ENCODE measurements at places on chromosomes 11 and 22.

DNA sequence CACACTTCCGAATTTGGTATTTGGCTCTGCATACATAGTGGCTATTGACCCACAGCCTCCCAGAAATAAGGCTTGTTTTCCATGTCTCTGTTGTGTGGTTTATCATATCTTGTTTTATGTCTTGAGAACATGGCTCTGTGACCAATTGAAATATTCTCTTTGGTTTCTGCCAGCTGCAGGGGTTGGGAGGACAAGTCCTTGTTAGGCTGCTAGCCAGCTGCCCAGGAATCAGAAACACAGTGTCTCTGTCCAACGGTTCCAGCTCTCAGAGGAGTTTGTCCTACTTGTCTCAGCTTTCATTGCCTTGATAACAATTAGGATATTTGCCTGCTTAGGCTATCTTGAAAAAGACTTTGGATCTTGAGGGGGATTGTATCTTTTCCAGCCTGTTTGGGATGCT lies 6.0 kb upstream of the SLC7A4 start:
- no peak for DNase-seq

GRCh38 chr22:49179886-49180682 lies 647.6 kb downstream of the BRD1 start:
- DNase-seq, result no peak

GRCh38 chr11:11387207-11387606 lies 34.2 kb upstream of the CSNK2A3 start:
- no peak for DNase-seq

DNA sequence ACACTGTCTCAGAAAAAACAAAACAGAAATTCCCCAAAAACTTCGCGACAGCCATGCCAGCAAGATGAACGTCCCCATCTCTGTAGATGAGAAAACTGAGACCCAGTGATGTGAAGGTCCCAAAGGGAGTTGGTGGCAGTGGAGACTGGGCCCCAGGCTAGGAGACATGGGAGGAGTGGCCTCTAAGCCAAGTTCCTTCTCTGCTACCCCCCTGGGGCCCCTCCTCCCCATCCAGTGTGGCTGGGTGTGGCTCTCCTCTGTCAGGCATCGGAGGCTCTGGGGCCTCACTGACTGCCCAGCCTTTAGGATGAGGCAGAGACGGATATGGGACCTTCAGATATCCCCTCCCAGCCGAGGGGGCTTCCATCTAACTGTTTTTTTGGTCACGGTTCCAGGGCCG lies 9.8 kb downstream of the RELT start:
- DNase-seq, result no peak

- no peak for DNase-seq
Observed at GRCh38 chr11:105589346-105589745, 20.5 kb upstream of the GRIA4 start.

DNA sequence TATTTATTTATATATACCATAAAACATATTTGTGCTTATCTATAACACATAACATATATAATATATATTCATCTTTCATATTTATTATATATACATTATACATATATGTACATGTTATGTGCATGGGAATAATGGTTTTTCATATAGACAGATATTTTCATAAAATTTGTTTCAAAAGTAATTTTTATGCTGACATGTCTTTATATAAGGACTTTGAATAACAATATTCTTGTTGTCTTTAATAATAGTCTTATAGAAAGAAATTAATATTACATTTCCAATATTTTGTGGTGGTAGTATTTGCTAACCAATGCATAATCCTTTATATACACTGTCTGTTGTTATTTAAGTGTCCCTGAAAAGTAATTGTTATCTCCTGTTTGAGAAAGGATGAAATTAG lies 49.6 kb downstream of the GRM5 start:
- no peak for DNase-seq

DNA sequence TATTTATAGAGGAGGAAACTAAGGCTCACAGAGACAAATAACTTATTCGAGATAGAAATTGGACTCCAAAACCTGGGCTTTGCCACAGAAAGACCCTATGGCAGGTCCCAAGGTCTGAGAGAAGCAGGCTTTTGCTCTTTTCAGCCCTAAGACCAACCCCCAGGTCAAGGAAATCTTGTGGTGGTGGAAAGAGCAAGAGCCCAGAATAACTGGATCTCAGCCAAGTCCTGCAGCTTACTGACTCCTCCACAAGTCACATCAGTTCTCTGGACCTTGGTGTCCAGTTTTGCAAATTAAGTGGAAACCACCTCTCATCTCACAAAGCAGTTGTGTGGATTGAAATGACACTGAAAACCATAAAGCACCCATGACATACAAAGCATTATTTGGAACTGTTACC lies 122.2 kb downstream of the C11orf58 start:
- DNase-seq, result no peak

- DNase-seq, result no peak
Observed at GRCh38 chr11:114031967-114032320, 27.6 kb upstream of the ZBTB16 start.

DNA sequence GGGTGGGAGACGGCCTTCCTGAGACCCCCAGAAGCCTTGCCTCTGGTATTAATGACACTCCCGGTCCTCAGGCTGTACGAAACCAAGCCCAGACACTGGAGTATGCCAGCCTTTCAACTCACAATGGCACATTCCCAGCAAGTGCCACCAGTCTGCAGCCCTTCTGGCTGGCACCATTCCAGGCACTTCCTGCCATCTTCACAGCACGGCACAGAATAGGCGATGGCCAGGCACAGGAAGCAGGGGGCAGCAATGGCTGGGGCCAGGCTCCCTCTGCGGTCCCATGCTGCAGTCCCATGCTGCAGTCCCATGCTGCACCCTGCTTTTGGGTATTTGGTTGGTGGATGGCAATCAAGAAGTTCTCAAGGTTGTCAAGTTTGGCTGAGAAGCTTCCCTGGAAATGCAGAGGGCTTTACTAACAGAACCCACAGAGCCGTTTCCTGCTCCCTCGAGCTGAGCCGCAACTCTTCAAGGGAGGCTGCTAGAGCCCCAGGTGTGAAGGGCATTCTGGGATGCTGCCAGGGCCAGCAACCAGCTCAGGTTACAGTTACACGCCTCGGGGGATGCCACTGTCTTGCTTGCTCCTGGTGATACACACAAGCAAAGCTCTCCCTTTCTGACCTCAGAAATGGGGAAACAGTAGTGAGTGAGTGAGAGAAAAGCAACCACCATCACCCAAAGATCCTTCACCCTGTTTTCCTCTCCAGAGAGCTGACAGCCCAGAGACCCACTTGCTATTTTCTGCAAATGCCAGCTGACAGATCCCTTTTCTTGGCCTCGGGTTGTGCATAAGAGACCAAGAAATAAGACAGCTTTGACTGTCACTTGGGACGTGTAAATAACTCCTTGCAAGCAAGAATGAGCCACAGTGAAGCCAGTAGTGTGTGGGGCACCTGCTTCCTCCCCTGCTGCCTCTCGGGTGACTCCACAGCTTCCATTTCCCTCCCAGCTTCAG lies 23.9 kb downstream of the LRFN4 start:
- DNase-seq, result peak; percentile 45

- no peak for DNase-seq
Observed at GRCh38 chr22:26431261-26431995, 2.4 kb downstream of the ASPHD2 start.

GRCh38 chr11:84145616-84146185 lies 859.5 kb upstream of the CCDC90B start:
- no peak for DNase-seq

DNA sequence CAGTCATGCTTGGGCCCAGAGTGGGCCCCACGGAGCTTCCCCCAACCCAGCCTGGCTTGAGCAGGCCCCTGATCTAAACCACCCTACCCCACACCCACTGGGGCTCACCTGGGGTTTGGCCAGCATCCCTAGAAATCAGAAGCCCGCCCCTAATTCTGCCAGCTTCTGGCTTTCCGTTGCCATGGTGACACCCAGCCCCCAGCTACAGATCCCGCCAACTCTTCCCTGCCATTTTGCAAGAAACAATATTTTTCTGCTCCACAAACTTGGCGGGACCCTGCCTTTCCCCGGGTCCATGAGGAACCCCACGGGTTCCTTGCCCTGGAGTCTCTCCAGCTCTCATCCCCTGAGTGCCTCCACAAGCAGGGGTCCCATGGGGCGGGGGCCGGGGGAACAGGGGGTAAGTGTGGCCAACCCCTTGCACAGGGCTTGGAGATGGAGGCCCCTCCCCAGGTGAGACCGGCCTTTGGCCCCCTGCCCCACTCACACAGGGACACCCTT lies 90.0 kb downstream of the CDKN1C start:
- no peak for DNase-seq

DNA sequence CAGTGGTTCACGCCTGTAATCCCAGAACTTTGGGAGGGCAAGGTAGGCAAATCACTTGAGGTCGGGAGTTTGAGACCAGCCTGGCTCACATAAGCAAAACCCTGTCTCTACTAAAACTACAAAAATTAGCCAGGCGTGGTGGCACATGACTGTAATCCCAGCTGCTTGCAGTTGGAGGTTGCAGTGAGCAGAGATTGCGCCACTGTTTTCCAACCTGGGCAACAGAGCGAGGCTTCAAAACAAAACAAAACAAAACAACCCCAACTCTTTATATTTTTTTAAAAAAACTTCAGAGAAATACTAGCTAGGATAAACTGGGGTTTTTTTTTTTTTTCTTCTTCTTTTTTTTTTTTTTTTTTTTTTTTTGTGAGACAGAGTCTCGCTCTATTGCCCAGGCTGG lies 31.8 kb upstream of the RAPSN start:
- no peak for DNase-seq

DNA sequence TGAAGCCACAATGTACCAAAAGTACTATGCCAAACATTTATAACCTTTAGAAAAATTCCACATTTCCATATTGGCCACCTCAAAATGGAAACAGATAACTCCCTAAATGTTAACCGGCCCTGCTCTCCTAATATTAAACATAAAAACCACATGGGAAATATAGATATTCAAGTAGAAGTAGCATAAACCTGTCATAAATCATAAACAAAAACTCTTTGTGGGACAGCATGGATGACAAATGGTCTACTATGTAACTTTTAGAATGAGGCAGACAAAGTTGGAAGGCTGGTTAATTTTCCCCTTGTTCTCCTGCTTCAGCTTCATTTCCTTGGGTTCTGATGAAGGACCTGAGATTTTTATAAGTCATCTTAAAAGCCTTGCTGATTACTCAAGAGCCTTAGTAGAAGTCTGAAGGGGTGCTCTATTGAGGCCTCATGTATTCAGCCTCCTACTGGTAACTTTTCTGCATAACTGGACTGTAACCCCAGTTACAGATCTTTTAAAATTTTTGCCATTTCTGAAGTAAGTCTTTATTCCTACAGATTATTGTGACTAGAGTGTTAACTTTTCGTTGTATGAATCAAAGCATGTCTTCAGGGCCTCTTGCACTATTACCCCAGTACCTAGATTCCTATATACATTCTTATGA lies 116.4 kb downstream of the STIM1 start:
- DNase-seq, result no peak

- peak; percentile 66 for DNase-seq
Observed at GRCh38 chr11:70397983-70398833, at the start of gene CTTN. TSS of gene CTTN (plus strand) at chr11:70398529. CDS start at chr11:70407298, 8,769 bp downstream.

DNA sequence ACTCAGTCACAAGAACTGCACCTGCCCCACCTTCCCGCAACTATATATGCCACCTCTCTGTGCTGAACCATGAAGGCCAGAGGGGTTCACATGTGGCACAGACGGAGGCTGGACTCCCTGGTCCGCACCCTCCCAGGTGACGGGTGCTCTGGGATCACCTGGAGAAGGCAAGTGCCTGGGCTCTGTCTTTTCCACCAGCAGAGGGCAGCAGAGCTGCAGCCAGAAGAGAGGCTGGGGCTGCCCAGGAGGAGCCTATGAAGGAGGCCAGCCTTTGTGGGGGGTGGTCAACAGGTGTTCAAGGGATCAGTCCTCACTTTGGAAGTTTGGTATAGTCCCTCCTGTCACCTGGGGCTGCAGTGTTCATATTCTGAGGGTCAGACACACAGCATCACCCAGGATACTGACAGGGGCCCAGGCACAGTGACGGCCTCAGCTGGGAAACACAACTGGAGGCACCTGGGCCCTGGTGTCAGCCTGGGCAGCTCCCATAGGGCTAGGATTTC lies 39.2 kb upstream of the IGLL5 start:
- DNase-seq, result peak; percentile 80

DNA sequence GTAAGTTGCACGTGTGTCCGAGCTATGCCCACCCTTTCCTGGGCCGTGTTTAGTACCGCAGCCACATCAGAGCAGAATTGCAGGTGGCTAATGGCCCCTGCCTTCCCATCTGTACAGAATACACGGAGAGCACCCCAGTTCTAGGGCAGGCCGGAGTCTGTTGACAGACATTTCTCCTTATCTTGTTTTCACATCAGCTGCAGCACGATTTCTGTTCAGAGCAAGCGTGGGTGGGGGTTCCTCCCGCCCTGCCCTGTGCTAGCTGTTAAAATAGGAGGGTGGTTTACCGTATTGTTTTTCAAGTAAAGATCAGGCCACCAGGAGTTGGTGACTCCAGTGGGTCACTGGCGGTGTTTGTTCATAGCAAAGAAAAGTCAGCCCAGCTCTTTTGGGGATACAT lies 41.1 kb downstream of the UBASH3B start:
- DNase-seq, result peak; percentile 80

- DNase-seq, result no peak
Observed at GRCh38 chr11:15841931-15842740, 514.2 kb downstream of the SOX6 start.

DNA sequence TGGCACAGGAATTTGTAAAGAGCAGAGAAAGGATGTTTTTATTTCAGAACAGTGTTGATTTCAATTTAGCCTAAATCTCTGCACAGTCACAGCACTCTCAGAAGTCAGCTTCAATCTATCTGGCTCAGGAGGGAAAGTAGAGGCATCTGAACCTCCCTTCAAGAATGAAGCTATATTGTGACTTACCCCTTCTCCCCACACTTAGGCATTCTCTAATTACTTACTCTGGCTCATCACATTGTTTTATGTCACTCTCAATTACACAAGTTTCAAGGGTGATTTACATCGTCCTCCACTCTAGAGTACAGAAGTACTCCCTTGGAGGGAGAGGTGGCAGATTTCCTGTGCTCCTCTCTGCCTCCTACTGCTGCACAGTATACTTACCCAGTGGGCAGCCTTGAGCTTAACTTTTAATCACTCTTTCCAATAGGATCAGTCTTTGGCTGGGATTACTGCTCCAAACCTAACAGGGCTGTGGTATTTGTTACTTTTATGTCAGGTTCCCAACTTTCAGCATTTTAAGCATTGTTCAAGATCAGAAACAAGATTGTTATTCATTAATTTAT lies 211.4 kb downstream of the AASDHPPT start:
- no peak for DNase-seq
